ENCODE measurements at places on chromosomes 13 and 19. TPM values are rescaled to one million over a fixed set of nuclear protein-coding genes. Genes with fewer than 3 reads are reported as not detected.

Gene PSMD8
- polyA plus RNA-seq, result 292 TPM

DNA sequence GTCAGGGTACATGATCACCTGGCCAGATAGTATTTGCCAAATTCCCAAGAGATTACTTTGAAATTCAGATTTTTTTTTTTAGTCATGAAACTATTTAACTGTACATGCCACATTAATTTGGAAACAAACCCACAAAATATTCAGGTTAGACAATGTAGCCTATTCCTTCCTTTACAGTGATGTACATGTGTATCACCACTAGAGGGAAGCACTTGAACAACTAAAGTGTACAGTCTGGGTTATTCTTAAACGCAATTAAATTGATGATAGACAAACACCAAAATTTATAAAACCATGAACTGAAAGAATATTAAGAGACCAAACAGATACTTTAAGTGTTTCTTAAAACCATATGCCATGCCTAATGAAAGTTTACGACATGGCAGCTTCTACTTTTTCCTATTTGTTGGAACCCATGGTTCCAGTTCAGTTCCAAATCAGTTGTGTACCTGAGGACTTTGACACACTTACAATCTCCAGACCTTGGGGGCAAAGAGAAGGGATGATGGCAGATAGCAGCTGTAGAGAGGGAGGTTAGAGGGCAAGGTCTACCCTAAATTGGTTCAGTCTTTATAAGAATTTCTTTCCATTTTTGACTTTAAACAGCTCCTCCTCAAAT, 52.8 kb downstream of the TNFSF13B start:
- DNase-seq, result peak; percentile 70

GRCh38 chr19:46387713-46388130, 25.6 kb downstream of the CCDC8 start:
- DNase-seq, result no peak

GRCh38 chr13:21256351-21256761, 79.9 kb downstream of the MRPL57 start:
- DNase-seq, result no peak

- DNase-seq, result peak; percentile 62
Observed at GRCh38 chr13:31431722-31432137, 232.0 kb downstream of the B3GLCT start.
